ENCODE measurements at places on chromosomes 7 and 10.

DNA sequence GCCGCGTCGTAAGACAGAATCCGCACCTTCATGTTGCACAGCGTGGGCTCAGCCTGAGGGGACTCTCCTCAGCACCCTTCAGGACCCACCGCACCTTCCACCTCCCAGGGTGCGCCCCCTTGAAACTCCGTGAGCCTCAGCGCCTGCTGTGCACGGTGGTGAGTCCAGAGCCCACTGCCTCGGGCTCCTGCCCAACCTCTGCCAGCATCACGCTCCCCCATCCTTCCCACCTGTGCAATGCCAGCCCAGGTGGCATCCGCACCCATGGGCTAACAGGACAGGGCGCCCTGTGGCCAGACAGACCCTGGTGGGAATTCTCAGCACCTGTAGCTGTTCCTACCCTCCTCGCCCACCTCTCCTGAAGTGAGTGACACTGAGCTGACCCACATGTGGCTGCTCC is 96.4 kb downstream of the DYNC2I1 start:
- no peak for DNase-seq

- no peak for DNase-seq
Observed at GRCh38 chr7:18900803-18901202, 216.6 kb downstream of the TWIST1 start.

- no peak for DNase-seq
Observed at GRCh38 chr10:118768041-118768919, 13.5 kb upstream of the CACUL1 start.

DNA sequence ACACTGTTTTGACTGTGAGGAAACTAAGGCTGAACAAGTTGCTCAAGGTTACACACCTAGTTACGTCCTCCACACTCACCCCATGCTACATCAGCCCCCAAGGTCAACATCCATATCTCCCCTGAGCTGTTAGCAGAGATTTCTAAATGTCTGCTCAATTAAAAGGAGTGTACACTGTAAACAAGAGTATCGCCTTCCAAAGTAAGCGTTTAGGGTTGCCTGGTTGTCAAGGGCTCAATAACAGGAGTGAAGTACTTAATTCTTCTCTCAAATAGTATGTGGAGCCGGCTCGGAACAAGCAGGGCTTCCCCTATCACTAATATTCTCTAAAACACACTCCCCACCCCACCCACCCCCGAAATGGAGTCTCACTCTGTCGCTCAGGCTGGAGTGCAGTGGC is 412.8 kb upstream of the GALNT17 start:
- DNase-seq, result no peak

GRCh38 chr10:35635576-35635975 is 6.5 kb downstream of the FZD8 start:
- no peak for DNase-seq

GRCh38 chr10:12589291-12589690 is 239.9 kb downstream of the CAMK1D start:
- no peak for DNase-seq

DNA sequence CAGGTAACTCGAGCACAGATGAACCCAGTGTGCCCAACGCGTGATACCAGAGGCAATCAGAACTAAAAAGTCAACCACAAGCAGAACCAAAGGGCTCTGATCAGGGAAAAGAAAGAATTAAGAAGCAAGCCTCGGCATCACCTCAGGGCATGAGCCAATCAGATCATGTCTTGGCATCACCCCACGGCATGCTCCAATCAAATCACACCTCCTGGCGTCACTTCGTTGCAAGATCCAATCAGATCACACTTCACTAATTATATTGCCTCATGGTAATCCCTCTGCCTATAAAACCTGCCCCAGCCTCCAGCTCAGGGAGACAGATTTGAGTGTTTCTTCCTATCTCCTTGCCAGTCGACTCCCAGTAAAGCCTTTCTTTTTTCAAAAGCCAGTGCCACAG is 46.8 kb downstream of the TYW1B start:
- DNase-seq, result no peak

DNA sequence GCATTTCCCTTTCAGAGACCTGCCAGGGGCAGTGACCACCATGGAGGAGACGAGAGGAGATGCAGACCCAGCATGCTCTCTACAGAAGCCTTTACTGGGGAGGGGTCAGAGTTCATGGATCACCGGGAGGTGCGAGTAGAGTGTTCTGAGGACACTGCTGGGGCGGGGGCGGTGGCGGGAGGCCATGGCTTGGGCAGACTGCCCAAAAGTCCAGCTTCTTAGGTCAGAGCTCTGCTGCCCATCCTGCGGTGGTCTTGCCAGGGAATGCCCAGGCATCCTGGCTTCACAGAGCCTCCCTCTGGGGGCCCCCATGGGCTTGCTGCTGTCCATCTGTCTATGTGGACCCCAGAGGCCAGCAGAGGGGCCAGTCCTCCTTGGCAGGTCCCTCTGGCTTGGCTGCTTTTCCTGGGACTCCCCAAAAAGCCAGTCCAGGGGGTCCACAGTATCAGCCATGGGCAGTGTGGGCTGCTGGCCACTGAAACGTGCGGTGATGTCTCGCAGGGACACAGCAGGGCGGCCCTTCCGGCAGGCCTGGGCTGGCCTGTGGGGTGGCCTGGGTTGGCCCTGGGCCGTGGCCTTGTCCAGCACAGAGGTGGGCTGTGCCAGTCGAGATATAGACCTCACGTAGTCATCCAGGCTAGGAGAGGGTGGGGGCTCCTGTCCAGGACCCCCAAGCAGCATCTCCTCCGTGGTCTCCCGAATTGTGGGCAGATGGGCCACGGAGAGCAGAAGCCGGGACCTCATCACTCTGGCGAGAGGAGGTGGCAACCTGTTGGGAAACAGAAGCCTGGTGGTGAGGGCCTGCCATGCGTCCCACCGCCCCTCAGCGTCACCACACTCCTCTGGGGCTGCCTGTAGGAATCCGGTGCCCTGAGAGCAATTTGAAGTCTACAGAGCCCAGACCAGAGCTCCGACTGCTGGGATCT is 1.1 kb downstream of the DEPP1 start:
- no peak for DNase-seq

- DNase-seq, result no peak
Observed at GRCh38 chr10:92742331-92743228, 52.8 kb downstream of the HHEX start.

DNA sequence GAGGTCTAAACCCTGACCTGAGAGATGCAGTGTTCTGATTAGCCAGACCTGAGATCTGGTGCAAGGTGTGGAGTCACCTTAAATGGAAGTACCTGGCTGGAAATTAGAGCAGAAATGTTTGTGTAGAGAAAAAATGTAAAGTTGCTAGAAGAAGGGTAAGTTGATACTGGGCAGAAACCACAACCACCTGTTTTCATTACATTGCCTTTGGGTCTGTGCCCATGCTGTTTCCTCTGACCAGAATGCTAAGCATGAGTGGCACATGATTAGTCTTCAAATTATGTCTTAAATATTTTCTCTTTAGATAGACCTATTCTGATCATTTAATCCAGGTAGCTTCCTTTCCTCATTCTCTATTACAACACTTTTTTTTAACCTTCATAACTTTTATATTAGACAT is 69.0 kb downstream of the CASD1 start:
- DNase-seq, result no peak

DNA sequence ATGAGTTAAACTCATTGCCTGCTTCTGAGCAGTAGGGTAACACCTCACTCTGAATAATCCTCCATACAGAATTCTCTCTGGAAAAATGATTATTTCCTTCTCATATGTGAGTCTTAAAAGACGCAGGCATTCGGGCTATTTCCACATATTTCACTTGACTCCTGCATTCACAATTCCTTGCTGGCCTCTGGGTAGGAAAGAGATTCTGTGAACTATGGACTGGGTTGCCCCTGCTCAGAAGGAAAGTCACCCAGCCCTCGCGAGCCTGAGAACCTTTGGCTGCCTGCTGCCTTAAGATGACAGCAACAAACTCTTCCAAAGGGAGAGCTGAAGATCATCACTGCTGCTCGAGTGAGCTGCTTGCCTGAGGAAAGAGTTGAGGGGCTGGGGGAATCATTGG is 216.8 kb downstream of the BAMBI start:
- DNase-seq, result no peak

DNA sequence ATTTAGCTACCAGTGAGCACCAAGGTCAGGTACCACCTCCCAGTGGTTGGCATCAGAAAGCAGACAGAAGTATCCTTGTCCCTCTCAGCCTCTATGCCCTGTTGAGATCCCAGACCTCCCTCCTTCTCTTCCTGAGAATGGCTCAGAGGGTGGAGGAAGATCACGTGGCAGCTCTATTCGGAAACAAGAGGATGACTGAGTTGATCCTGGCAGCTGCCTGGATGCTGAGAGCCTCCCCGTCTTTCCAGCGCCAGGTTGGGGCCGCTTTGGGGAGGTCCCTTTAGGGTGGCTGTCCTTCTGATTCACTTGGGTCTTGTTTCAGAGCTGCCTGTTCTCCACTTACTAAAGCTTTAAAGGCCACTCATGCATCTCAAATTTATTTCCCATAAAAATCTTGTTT is 36.9 kb upstream of the NPFFR1 start:
- no peak for DNase-seq

DNA sequence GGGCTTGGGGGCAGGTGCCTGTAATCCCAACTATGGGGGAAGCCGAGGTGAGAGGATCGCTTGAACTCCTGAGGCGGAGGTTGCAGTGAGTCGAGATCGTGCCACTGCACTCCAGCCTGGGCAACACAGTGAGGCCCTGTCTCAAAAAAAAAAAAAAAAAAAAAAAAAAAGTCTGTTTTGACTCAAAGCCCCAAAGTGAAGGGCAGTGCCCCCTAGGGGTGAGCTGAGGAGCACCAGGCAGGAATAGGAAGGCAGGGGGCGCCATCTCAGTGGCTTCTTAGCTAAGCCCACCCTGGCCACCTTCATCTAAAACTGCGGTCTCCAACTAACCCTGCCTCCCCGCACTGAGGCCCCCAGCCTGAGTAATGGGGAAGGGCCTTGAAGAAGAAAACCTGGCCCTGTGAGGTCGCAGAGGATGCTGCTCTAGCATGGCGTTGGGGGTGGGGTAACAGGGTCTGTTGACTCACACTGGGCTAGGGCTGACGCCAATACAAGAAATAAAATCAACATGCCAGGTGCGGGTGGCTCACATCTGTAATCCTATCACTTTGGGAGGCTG is 9.8 kb downstream of the PODXL start:
- no peak for DNase-seq

DNA sequence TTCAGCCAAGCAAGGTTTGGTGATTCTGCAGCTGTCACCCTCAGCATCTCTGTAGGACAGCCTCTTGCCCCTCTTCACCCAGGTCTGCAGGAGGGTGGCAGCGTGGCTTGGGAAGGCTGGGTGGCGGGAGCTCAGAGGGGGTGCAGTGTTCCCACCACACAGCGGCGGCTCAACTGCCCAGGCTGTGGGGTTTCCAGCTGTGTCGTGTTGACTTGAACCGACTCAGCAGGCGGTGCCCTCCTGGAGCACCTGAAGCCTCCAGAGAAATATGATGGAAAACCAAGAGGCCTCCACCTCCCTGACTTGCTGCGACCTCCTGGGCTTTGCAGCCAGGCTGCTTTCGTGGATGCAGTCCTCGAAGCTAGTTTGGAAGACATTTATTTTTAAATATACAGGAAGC is 68.0 kb upstream of the KLF6 start:
- DNase-seq, result no peak

GRCh38 chr10:133608855-133609254 is 17.7 kb downstream of the FRG2B start:
- DNase-seq, result no peak

DNA sequence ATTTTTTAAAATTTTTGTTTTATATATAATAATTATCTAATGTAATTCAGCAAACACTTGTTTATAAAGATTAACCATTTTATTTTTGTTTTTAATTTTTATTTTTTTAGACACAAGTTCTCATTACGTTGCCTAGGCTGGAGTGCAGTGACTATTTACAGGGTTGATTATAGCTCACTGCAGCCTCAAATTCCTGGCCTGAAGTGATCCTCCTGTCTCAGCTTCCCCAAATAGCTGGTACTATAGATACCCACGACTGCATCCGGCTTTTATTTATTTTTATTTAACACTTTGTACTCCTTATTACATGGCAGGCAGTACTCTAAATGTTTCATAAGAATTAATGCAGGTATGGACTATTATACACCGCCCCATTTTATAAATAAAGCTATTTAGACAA is 288.7 kb downstream of the MDFIC start:
- DNase-seq, result no peak

GRCh38 chr10:42635098-42635497 is 3.3 kb downstream of the ZNF33B start:
- no peak for DNase-seq

DNA sequence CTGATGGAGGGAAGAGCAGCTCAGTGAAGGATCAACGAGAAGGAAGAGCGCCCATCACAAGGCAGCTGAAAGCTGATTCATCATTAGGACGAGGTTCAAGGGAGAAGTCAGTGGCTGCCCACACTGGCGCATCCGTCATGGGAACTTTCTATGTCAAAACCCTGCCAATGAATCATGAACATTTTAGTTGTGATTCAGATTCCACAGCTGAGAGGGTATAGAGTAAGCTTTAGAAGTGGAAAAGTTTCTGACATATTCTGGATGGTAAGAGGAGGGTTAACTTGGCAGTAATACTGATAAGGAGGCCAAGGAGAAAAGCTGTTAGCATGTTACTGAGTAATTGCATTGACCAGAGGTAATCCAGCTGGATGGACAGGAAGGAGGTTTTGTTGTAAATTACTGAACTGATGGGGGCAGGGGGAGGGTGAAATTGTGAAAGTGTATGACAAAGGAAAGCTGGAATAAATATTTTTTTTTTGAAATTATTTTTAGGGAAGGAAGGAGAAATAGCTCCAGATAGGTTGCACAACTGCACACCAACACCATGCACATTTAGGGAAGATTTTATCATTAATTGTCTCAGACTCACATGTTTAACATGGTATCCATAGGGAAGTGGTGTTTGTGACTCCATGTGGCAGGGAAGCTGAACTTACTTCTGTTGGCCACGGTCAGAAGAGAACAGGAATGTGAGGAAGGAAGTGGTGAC is 78.3 kb upstream of the NRP1 start:
- no peak for DNase-seq

GRCh38 chr7:85196696-85197095 is 9.8 kb upstream of the SEMA3D start:
- DNase-seq, result no peak

DNA sequence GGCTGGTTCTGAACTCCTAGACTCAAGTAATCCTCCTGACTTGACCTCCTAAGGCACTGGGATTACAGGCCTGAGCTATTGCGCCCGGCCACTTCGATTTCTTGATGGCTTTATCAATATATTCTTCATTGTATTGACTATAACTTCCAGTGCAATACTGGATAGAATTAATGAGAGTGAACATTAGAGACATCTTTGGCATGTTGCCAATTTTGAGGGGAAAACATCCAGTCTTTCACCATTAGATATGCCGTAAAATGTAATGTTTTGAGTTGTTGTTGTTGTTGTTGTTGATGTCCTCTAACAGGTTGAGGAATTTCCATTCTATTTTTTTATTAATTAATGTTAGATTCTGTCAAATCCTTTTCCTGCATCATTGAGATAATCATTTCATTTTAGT is 578.9 kb downstream of the ZWINT start:
- no peak for DNase-seq

GRCh38 chr10:133528845-133529575 is 1.8 kb downstream of the CYP2E1 start:
- DNase-seq, result no peak

- no peak for DNase-seq
Observed at GRCh38 chr7:126843336-126843735, 409.4 kb downstream of the GRM8 start.

- DNase-seq, result no peak
Observed at GRCh38 chr10:42753126-42753506, 29.5 kb upstream of the BMS1 start.

GRCh38 chr7:121638286-121638685 is 234.7 kb upstream of the PTPRZ1 start:
- no peak for DNase-seq

- no peak for DNase-seq
Observed at GRCh38 chr7:126803990-126804389, 448.8 kb downstream of the GRM8 start.

All from esophagus squamous epithelium (tissue), 5 donors.